Mucosa of descending colon (tissue), 3 donors: ENCODE measurements at places on chromosomes 11 and 22. TPM values are rescaled to one million over a fixed set of nuclear protein-coding genes. Genes with fewer than 3 reads are reported as not detected.

The FAM227A gene
- total RNA-seq = 1.5 TPM

The INTS4 gene
- 22.8 TPM for total RNA-seq

The OR2AT4 gene
- total RNA-seq = not detected

The HTR3B gene
- total RNA-seq = not detected

The LMF2 gene
- total RNA-seq = 60.7 TPM

The SMTNL1 gene
- total RNA-seq = not detected

The CALCA gene
- total RNA-seq = not detected

The MEI1 gene
- 6.4 TPM for total RNA-seq

The ARHGAP1 gene
- total RNA-seq = 90.6 TPM

The RAG2 gene
- not detected for total RNA-seq
